Kidney epithelial cell (primary cell): ENCODE measurements at places on chromosomes 2 and 18. TPM values are rescaled to one million over a fixed set of nuclear protein-coding genes. Genes with fewer than 3 reads are reported as not detected.

The MC2R gene
- not detected in 2 replicates for total RNA-seq

The GCG gene
- not detected in 2 replicates for total RNA-seq

The SLC16A14 gene
- total RNA-seq = 2.0 and 2.8 TPM in 2 replicates

The BCL11A gene
- 6.7 and 9.2 TPM in 2 replicates for total RNA-seq

The GPR155 gene
- total RNA-seq = 1.0 and 1.7 TPM in 2 replicates
